ENCODE measurements at places on chromosomes 11 and 22.
A peak's percentile ranks its signal among the peaks of the same experiment; 100 is the strongest.

DNA sequence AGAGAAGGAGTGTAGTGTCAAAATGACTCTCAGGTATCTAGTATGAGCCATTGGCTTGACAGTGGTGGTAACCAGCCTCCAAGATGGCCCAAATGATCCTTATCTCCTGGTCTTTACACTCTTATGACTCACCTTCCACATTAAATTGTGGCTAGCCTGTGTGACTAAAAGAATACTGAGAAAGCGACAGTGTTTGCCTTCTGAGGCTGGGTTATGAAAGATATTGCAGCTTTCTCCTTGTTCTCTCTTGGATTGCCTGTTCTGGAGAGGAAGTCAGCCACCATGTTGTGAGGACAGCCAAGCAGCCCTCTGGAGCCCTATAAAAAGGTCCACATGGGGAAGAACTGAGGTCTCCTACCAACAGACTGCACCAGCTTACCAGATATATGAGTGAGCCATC lies 15.8 kb downstream of the C11orf71 start:
- no peak for DNase-seq

DNA sequence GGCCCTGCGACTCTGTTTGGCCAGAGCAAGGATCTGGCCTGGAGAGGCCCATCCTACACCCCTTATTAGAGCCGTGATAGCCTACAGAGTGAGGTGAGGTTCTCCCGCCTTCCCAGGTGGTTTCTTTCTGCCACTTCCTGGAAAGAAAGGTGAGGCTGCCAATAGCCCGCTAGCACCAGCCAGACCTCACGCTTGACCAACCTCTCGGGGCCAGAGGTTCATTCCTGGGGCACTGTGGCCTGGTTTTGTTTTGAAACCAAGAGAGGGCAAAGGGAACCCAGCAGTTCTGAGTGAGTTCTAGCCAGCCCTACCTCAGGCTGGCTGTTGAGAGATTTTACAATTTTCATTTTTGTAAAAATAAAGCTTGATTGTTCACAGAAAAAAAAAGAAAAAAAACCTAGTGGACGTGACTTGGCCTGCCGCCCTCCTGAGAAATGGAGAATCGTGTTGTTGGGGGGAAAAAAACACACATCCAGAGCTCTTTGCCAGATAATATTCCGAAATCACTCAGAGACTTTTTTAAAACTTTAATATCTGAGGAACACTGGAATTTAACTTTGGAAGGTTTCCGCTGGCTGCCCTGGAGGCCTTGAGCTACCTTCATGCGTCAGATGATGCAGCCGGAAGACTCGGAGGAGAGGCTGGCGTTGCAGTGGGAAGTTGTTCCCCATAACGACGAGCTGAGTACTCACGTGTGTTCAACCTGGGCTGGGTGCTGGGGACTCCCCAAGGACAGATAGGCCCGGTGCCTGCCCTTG lies 84.5 kb downstream of the BCR start:
- DNase-seq: no peak

DNA sequence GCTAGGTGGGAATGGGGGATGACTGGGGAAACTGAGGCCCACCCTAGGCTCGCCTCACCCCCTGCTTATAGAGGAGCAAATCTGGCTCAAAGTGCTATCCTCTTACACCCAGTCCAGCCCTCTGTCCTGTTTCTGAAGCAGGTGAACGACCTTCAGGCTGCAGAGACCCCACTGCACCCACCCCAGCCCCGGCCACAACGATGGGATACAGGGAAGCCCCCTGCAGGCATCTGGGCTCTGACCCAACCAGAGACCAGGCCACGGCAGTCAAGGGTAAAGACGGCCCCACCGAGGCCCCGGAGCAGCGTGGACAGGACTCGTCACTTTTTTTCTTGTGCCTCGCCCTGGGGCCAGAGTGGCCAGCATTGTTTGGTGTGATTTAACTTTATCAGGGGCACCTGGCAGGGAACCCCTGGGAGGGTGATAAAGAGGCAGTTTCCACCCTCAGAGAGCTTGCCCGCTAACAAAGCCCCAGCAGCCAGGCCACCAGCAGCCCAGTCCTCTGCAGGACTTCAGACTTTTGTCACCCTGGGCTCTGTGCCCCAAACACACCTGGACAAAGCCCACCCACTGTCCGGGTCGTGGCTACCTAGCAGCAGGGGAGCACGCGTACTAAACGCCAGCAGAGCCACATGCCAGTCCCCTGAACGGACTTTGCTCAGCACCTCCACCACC lies 612.6 kb downstream of the TBC1D22A start:
- no peak for DNase-seq

GRCh38 chr11:91136631-91137030 lies 913.8 kb upstream of the CHORDC1 start:
- DNase-seq: no peak

DNA sequence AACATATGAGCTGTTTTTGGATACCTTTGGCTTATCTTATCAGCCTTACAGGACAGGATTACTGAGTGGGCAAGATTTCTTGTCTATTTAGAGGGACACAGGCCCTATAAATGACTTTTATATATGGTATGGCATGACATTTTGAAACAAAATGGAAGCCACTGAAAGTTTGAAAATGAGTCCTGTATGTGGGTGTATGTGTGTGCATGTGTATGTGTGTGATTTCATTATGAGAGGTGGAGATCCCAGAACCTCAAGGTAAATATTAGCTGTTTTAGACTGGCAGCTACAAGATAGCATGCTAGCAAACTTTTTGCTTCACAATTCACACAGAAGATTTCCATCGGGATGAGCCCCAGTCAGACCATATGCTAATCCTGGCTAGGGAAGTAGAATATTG lies 970.5 kb upstream of the CCDC90B start:
- no peak for DNase-seq

GRCh38 chr22:23068096-23068831 lies 2.1 kb upstream of the GNAZ start:
- DNase-seq: no peak

DNA sequence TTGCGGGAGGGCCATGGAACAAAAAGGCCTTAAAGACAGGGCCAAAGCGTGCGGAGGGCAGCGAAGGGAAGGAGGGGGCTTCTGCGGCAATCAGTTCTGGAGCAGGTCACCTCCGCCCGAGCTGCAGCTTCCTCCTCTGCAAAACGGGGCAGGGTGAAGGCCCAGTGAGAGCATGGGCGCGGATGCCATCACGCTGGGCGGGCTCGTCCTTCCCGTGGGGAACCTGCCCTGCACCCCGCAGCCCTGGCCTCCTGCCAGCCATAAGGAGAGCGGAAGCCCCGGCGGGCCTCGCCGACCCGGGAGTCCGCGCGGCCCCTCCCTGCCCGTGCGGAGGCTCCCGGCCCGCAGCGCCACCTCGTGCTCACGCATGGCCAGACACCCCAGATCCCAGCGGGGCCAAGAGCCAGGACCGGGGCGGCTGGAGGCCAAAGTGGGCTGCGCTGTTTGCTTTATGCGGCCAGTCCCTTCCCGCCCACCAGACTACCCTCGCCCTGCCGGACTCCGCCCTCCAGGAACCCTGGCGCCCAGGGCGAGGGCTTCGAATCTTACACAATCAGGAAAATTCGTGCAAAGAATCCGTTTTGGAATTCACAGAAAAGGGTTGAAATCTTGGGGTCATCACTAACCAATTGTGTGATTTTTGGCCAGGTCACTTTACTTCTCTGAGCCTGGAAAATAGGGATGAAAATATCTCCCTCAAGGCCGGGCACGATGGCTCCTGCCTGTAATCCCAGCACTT lies 16.1 kb downstream of the TSKU start:
- peak; percentile 91 for DNase-seq

DNA sequence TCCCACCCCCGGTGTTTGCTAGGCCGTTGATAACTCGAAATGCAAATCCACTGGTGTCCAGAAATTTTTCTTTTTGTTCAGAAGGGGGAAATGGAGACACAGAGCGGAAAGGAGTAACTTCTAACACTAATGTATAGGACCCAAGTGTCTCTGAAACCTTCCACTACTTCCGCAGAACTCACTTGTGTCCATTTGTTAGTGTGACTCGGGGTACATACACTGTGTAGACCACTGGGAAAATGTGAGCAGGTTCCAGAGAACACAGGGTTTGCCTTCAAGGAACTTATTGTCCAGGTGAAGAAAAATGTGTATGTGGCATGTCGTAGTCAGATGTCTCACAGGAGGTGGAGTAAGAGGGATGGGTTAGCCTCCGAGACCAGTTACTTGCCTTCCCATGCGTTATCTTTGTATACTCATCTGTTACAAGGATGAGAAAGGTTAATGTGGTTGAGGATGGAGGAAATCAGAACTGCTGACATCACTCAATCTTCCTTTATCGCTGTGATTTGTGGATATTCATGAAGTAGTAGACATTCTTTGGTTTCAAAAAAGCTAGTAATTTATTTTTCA lies 857 bp downstream of the ARCN1 start:
- DNase-seq: peak; percentile 49

DNA sequence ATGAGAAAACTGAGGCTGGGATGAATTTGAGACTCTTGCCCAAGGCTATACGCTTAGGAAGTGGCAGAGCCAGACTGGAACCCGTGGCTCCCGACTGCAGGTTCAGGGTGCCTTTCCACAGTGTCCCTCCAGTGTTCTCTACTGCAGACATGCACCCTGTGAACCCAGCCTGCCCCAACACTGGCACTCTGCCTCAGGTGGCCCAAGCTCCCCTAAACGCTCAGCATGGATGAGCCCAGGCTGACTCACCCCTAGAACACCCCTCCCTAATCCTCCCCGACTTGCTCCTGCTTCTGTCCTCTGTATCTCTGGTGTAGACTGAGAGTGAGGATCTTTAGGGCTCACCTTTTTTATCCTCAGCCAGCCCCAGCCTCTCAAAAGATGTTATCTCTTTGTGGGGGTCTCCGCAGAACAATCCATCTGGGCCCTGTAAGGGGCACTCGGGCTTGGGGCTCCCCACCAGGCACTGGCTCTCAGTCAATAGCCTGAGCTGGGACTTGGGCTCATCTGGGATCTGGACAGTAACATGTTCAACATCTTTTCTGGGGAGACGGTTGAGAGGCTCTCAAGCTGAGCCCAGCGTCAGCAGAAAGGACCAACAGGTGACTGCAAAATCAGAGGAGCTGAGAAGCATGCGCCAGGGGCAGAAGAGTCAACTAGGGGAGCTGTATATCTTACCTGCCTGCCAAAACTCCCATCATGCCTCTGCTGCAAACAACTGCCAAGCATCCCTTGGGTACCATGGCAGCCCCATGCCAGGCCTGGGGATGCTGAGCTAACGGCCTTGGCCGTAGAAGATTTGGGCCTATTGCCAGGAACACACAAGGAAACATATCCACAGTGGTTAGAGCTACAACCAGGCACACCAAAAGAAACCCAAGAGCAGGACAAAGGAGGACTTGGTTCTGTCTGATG lies 176.2 kb downstream of the BUD13 start:
- no peak for DNase-seq

- no peak for DNase-seq
Observed at GRCh38 chr22:25110596-25110845, 89.1 kb upstream of the CRYBB3 start.

DNA sequence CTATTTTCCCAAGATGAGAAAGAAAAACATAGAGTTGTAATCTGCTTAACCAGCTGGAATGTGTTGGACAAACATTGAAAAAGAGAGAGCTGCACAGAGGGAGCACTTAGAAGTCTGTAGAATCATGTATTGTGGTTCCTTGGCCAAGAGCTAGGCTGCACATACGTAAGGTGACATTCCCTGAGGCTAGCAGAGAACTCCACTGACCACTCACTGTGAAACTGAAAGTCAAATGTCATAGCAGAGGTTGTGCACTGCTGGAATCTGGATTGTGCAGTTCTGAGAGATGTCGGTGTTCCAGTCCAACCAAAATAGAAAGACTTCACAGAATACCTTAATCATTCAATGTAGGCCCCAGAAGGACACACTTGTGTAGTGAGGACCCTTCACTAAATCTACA lies 772.8 kb upstream of the RAG2 start:
- peak; percentile 9 for DNase-seq

DNA sequence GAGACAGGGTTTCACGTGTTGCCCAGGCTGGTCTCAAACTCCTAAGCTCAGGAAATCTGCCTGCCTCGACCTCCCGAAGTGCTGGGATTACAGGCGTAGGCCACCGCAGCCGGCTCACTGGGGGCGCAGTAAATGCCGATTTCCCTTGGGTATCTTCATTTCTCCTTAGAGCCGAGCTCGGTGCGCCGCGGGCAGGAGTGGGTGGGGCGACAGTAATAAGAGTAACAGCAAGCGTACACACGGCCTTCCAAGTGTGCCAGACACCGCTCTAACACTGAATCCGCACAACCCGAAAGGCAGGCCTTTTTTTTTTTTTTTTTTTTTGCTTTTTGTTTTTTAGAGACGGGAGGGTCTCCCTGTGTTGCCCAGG lies 500 bp upstream of the ADSL start:
- no peak for DNase-seq

DNA sequence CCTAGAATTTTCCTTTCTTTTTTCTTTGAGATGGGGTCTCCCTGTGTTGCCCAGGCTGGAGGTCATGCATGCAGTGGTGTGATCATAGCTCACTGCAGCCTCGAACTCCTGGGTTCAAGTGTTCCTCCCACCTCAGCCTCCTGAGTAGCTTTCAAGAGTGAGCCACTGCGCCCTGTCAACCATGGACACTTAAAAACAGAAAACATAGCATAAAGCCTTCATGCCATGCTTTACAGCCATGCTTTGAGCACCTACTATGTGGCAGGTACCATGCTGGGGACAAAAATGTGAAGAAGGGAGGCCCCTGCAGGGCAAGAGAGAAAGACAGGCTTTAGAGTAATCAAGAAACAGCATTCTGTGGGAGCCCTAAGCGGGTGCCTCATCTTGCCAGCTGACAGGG lies 13.7 kb upstream of the GNB1L start:
- DNase-seq: no peak
